Fibroblast of the aortic adventitia (primary cell): ENCODE measurements at places on chromosomes 13 and 19. TPM values are rescaled to one million over a fixed set of nuclear protein-coding genes. Genes with fewer than 3 reads are reported as not detected.

- no peak for DNase-seq
These were observed 710.5 kb downstream of the DACH1 start for GRCh38 chr13:71156550-71156949.

The SCAF1 gene
- 16.9 and 41.1 TPM in 2 replicates for total RNA-seq

The IGFLR1 gene
- total RNA-seq, result 1.3 and 1.9 TPM in 2 replicates

The DBP gene
- total RNA-seq, result 20.9 and 48.8 TPM in 2 replicates

The LILRB2 gene
- total RNA-seq, result not detected in 2 replicates

GRCh38 chr19:3982701-3983541 lies 2.3 kb downstream of the EEF2 start:
- peak; percentile 45 for DNase-seq

DNA sequence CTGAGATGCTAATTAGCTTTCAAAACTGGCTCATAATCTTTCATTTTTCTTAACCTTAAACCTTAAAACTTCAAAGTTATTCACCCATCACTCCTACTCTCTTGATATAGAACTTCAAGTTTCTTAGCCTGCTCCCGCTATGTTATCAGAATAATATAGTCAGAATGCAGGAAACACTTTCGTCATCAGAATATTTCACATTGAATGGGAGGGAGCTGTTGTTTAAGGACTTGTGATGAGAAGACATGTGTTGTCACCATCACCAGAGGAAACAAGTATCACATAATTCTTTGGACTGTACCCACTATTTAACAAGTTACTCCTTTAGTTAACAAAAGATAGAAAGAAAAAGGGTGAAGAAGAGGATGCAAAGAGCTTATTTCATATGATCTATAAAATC lies 65.0 kb upstream of the FNDC3A start:
- DNase-seq, result no peak

DNA sequence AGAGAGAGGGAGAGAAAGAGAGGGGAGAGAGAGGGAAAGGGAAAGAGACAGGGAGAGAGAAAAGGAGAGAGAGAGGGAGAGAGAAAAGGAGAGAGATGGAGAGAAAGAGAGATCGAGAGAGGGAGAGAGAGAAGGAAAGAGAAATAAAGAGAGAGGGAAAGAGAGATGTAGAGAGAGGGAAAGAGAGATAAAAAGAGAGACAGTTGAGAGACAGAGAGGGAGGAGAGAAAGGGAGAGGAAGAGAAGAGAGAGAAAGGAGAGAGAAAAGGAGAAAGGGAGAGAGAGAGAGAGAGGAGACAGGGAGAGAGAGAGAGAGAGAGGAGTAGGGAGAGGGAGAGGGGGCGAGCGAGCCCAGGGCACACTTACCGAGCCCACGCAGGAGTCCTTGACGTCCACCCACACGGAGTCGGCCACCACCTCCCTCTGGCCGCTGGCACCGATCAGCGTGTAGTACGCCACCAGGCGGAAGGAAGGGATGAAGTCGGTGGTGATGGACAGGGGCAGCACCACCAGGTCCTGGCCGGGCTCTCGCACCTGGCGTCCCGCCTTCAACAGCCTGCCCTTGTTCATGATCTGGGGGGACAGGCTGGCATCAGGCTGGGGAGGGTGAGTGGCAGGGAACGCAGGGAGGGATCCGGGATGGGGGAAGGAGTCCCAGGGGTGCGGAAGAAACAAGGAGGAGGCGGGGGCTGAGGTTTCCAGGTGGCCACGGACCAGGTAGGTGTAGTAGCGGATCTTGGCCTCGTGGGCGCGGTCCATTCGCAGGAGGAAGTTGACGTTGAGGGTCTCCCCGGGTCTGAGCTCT lies 10.0 kb downstream of the C3 start:
- no peak for DNase-seq

- DNase-seq, result no peak
These were observed 7.9 kb upstream of the MYO16 start for GRCh38 chr13:108621462-108621861.

The ARHGEF1 gene
- total RNA-seq, result 26.8 and 57.6 TPM in 2 replicates

GRCh38 chr13:77305266-77305665 lies 21.6 kb downstream of the MYCBP2 start:
- DNase-seq, result no peak

The DLL3 gene
- total RNA-seq, result 0.09 TPM in 1 of 2 replicates, not detected in the other

GRCh38 chr19:58083021-58083420 lies 15.0 kb downstream of the ZSCAN18 start:
- DNase-seq, result no peak

The ACP7 gene
- 0.45 TPM in 1 of 2 replicates, not detected in the other for total RNA-seq

- no peak for DNase-seq
These were observed 417.1 kb downstream of the PCDH17 start for GRCh38 chr13:58048670-58049069.

- DNase-seq, result no peak
These were observed 22.0 kb downstream of the MISP start for GRCh38 chr19:772730-773436.

The FUT3 gene
- not detected in 2 replicates for total RNA-seq
